ENCODE measurements at places on chromosomes 5 and 9.

GRCh38 chr5:80149161-80149609 lies 106.7 kb downstream of the SERINC5 start:
- H3K27me3 ChIP-seq, result no peaks in the 10 kb centered on the region
- peaks cover 79% of the 10 kb centered on the region for H3K36me3 ChIP-seq
- H3K4me1 ChIP-seq, result peaks cover 62% of the 10 kb centered on the region
- H3K27ac ChIP-seq, result peak overlapping the region; percentile 23
- DNase-seq, result no peak

GRCh38 chr5:56175488-56175887 lies 57.6 kb downstream of the ANKRD55 start:
- H3K4me1 ChIP-seq, result no peaks in the 10 kb centered on the region
- no peaks in the 10 kb centered on the region for H3K27me3 ChIP-seq
- no peaks in the 10 kb centered on the region for H3K36me3 ChIP-seq
- no peak overlapping the region for H3K4me3 ChIP-seq
- DNase-seq, result no peak

GRCh38 chr5:115389799-115390382 lies 93.4 kb upstream of the CCDC112 start:
- no peaks in the 10 kb centered on the region for H3K36me3 ChIP-seq
- peak; percentile 11 for DNase-seq
- no peaks in the 10 kb centered on the region for H3K4me1 ChIP-seq
- no peaks in the 10 kb centered on the region for H3K27me3 ChIP-seq
- no peak overlapping the region for H3K4me3 ChIP-seq

DNA sequence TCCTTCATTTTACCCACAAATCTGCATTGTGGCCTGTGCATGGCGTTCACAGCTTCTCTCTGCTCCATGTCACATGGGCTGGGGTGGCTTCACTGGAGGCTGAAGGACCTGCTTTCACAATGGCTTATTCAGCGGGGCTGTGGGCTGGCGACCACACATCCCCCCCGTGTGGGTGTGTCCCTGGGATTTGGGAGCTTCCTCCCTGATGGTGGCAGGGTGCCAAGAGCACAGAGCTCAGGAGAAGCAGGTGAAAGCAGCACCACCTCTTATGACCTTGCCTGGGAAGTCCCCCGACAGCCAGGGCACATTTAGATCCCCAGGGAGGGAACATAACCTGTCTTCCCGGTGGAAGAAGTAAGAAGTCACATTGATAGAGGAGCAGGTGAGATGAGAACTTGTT lies 5.0 kb upstream of the MED10 start:
- no peak overlapping the region for H3K4me3 ChIP-seq
- DNase-seq, result no peak
- H3K36me3 ChIP-seq, result no peaks in the 10 kb centered on the region
- H3K4me1 ChIP-seq, result peaks cover 9% of the 10 kb centered on the region

GRCh38 chr9:131590907-131591844 lies 45.9 kb downstream of the PRRT1B start:
- DNase-seq, result peak; percentile 71
- peaks cover 25% of the 10 kb centered on the region for H3K4me1 ChIP-seq
- peaks cover 70% of the 10 kb centered on the region for H3K36me3 ChIP-seq
- H3K4me3 ChIP-seq, result no peak overlapping the region
- H3K27ac ChIP-seq, result peak overlapping the region; percentile 34

DNA sequence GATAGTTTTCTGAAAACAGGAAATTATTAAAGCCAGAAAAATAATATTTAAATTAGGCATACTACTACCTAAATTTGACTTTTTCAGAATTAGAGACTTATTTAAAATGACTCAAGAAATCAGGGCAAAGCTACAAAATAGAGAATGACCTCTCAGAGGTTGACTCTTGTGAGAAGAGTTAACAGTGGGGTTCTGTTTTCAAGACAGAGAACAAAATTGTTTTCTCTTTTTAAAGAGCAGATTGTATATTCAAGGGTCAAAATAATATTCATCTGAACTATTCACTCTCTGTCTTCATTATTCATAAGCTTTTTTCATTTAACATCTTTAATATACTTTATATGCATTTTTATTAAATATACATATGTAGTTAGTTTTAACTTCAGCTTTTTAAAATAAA lies 21.9 kb upstream of the AUH start:
- no peak for DNase-seq
- H3K36me3 ChIP-seq, result no peaks in the 10 kb centered on the region
- H3K27ac ChIP-seq, result no peak overlapping the region
- H3K27me3 ChIP-seq, result no peaks in the 10 kb centered on the region
- H3K4me3 ChIP-seq, result no peak overlapping the region

GRCh38 chr5:3590161-3590966 lies 5.3 kb upstream of the IRX1 start:
- no peaks in the 10 kb centered on the region for H3K36me3 ChIP-seq
- no peak overlapping the region for H3K4me3 ChIP-seq
- no peaks in the 10 kb centered on the region for H3K4me1 ChIP-seq
- no peak for DNase-seq
- H3K27ac ChIP-seq, result no peak overlapping the region
- peaks cover 43% of the 10 kb centered on the region for H3K27me3 ChIP-seq

DNA sequence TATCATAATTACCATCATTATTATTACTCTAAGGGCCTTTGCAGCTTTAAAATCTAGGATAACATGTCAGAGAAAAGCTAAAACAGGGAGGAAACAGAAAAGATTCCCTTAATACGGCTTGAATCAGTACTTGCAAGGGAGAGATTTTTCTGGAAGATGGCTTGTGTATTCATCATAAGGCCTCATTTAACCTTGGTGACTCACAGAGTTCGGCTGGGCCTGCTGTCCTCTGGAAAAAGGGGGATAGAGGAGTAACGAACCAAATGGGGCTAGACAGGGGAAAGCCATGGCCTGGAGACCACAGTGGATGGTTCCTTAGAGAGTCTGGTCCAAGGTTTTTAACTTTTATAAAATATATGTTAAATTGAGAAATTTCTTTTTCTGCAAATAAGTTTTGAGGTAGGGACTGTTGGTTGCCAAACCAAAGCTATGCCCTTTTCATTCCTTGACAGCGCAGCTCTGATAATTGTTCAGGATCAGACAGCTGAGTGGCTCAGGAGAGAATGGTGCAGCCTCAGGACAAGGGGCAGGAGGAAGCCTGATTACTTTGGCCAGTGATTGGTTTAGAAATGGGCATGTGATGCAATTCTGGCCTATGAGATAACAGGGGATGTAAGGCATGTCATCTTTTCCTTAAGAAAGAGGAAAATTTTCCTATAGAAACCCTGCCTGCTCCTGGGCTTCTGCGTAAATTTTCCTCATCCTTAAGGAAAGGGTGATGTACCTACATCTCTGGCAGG lies 25.6 kb upstream of the GSN start:
- H3K27me3 ChIP-seq, result no peaks in the 10 kb centered on the region
- H3K36me3 ChIP-seq, result no peaks in the 10 kb centered on the region
- no peaks in the 10 kb centered on the region for H3K4me1 ChIP-seq

Data from CD4-positive, alpha-beta T cell (primary cell).